ENCODE measurements at places on chromosomes 13 and 19.

DNA sequence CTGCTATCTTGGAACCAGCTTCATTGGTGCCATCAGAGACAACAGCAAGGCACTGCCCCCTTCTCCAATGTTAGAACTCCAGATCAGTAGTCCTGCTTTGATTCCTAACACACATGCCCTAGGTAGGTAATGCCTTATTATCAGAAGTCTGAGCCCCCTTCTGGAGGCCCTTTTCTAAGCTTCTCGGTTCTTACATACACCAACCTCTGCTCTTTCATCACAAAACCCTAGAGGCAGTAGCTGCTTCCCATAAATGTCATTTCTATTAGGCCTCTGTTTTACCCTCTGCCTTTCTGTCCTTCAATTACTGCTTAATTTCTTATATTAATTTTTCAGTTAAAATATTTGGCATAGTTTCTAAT is 65.3 kb upstream of the KLHL1 start:
- DNase-seq = no peak

DNA sequence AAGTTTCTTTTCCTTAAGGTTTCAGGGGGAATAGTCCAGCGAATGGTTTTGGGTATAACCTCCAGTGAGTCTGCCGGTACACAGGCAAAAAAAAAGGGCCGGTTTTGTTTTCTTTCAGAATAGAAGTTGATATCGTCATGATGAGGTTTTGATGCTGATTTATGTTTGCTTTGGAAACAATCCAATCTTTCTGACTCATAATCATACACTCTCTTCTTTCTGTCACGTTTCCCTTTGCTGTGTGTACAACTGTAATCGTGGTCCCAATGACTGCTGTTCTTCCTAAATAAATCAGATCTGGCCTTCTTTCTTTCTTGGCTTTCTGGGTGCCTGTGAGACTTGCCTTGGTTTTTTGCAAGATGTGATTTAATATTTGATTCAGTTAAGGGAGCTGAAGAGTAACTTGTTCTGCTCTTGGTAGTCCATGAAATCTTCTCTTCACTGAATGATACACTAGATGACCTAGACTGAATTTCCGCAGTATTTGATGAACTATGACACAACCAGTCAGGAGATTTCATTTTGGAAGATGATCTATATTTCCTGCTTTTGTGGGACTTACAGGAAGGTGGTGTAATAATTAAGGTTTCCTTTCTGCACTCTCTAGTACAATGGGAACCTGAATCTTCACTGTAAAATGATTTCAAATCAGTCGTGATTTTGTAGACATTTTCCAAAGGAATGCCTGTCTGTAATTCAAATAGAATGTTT is 34.9 kb upstream of the METTL21C start:
- no peak for DNase-seq

GRCh38 chr19:32691952-32692726 is 518 bp downstream of the NUDT19 start:
- DNase-seq = peak; percentile 30

DNA sequence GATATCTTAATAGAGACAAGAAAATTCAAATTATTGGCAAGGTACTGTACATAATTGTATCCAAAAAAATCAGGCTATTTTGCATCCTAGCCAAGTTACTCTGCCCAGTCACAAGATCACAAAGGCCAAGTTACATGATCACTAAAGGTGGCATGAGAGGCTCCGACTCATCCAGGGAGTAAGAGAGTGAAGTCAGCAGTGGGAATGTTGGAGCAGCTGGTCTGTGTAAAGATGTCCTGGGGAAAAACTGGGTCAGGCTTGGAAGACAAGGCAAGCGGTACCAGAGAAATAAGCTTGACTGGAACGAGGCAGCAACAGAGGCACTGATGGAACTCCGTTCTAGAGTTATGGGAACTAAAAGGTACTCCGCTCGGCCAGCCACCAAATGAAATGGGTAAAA is 50.2 kb upstream of the PSG2 start:
- DNase-seq = no peak

DNA sequence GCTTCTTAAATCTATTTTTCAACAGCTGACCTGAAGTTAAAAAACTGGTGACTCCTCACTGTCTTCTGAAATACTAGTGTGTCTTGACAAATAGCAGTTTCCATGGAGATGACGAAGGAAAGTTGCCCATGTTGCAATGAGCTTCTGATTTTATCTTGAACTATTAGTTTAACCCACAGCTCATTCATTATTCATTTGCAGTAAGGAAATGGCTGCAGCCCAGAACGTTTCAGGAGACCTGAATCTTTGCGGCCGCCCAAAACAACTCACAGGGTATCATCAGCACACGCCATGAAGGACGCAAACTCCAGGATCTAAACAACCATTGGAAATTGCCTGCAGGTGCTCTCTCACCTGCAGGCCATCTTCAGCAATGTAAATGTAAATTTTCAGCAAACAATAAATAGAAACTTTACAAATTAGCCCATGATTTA is 142.5 kb downstream of the DCLK1 start:
- DNase-seq = no peak

All from GM04503 (cell line).